A172 (cell line): ENCODE measurements at places on chromosomes 3 and 15. TPM values are rescaled to one million over a fixed set of nuclear protein-coding genes. Genes with fewer than 3 reads are reported as not detected.

TASOR gene
- total RNA-seq = 64.3 and 78.6 TPM in 2 replicates

HRG gene
- total RNA-seq = not detected in 2 replicates

FEZF2 gene
- total RNA-seq = not detected in 2 replicates

BNC1 gene
- total RNA-seq = 0.03 and 0.17 TPM in 2 replicates

SNAP23 gene
- total RNA-seq = 64.1 and 77.1 TPM in 2 replicates

TLR9 gene
- not detected in 2 replicates for total RNA-seq
